ENCODE measurements at places on chromosomes 12 and 14.
A peak's percentile ranks its signal among the peaks of the same experiment; 100 is the strongest.

DNA sequence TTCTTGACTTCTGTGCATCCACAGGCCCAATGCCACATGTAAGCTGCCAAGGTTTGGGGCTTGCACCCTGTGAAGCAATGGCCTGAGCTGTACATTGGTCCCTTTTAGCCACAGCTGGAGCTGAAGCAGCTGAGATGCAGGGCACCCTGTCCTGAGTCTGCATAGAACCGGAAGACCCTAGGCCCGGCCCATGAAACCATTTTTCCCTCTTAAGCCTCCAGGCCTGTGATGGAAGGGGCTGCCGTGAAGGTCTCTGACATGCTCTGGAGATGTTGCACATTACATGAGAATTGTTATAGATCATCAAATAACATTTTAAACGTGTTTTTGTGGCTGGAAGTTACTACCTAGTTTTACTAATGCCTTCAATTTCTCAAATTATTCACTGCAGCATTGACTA is 188.7 kb downstream of the RPAP3 start:
- no peak for DNase-seq

GRCh38 chr12:84913129-84913515 is 523 bp upstream of the SLC6A15 start:
- DNase-seq, result peak; percentile 55

GRCh38 chr12:41186026-41186425 is 2.1 kb upstream of the PDZRN4 start:
- no peak for DNase-seq

DNA sequence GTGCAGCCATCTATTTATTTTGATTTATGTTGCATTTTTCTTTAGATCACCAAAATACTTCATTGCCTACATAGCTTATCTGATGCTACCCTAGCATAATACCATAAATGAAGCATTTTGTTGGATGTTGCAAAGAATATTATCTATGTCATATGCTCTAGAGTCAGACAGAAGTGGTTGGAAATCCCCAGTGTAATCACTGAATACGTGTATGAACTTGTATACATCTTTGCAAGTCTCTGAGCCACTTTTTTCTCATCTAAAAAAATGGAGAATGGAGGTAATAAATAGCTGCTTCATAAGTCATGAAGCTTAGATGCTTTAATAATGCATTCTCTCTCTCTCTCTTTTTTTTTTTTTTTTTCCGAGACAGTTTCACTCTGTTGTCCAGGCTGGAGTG is 18.5 kb downstream of the EVL start:
- DNase-seq, result no peak

GRCh38 chr12:69115099-69115498 is 124.3 kb upstream of the CPSF6 start:
- DNase-seq, result no peak

GRCh38 chr12:100851637-100852036 is 57.1 kb downstream of the ANO4 start:
- DNase-seq, result no peak

GRCh38 chr12:119258149-119258548 is 76.4 kb upstream of the CCDC60 start:
- no peak for DNase-seq

DNA sequence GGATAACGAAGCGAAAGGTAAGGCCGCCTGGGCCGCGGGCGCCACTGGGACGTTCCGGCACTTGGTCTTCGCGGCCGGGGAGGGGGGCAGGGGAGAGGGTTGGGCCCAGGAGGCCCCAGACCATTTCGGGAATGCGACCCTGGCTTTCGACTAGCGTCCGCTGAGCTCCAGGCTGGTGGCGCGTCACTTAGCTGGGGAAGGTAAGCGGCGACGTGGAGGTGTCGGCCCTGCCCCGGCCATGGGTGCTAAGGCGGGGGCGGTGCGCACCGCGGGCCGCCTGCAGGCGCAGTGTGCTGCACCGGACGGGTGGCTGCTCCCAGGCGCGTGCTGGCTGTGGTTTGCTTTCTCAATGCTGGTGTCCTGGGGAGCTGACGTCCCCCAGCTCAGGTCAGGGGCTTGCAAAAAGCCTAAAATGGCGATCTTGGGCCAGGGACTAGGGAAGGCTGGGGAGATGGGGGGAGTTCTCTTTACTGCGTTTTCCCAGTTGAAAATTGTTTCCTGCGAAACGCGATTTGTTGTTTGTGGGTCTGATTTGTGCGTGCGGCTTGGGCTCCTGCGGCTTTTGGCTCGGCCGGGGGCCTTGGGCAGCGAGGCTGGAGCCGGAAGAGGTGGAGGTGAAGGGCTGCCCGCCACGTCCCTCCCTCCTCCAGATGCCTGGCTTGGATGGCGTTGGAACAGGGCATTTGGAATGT is 1.2 kb downstream of the HOXC10 start:
- no peak for DNase-seq

GRCh38 chr14:106044949-106045596 is 518.7 kb downstream of the TMEM121 start:
- no peak for DNase-seq

DNA sequence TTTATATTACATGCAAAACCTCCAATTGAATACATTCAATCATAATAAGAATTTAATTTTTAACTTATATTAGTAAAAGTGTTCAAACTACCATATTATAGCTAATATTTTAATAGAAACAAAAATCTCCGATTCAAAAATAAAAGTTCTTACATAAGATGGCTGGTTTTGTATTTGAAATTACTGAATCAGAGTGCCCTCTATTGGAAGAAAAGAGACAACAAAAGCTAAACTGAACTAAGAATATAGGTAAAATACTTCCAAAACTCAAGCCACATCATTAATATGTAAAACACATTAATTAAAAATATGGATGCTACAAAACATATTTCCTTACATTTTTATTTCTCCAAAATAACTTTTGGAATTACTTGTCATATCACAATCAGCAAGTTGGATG is 120.3 kb downstream of the GARIN6 start:
- DNase-seq, result no peak

- DNase-seq, result no peak
Observed at GRCh38 chr12:90199006-90199405, 490.4 kb upstream of the ATP2B1 start.

- no peak for DNase-seq
Observed at GRCh38 chr12:44031472-44032185, 195.7 kb downstream of the TMEM117 start.

DNA sequence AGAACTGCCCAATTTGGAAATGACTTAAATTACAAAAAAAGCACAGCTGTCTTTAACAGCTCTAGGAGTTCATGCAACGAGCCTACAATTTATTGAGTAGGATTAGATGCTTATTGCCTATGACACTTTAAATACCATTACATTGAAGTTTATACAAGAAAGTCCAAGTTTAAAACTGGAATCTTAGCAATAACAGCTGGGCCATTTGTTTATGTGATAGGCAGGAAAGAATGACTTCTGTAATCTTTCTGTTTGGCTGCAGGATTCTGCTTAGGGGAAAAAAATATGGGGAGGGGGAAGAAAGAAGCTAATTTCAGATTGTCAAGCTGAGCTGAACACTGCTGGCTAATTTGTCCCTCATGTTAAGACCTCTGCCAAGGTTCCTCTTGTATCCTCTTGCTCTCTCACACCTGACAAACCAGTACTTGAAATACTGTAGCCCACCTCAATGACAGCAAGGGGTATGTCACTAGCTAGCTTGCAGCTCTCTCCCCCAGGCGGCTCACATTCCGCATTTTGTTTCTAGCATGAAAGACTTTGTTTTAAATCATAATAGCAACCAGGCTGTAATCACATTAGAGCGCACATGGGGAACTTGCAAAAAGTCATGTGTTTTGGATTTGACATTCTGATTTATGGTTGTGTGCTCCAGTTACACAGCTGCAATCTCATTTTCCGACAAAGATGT is 384.8 kb downstream of the BMP4 start:
- DNase-seq, result peak; percentile 13

GRCh38 chr14:94571950-94572349 is 9.3 kb upstream of the SERPINA5 start:
- DNase-seq, result no peak

- DNase-seq, result no peak
Observed at GRCh38 chr12:54294152-54294952, 6.5 kb downstream of the NFE2 start.

- DNase-seq, result no peak
Observed at GRCh38 chr14:85344847-85345570, 184.9 kb upstream of the FLRT2 start.

DNA sequence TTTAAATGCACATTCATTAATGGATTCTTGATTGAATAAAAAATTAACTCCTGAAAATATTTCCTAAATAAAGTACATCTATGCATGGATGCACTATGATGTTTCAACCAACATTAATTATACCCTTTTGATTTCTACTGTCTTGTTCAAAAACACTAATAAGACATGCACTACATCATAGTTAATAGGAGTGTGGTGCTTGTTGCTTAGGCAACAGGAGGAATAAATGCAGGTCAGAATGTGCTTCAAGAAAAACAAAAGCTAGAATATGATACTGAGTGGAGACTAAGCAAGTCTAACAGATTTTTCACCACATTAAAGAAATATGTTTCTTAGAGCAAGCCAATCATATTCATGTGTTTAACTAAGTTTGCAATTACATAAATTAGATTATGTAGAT is 495.8 kb upstream of the GARIN6 start:
- DNase-seq, result no peak

DNA sequence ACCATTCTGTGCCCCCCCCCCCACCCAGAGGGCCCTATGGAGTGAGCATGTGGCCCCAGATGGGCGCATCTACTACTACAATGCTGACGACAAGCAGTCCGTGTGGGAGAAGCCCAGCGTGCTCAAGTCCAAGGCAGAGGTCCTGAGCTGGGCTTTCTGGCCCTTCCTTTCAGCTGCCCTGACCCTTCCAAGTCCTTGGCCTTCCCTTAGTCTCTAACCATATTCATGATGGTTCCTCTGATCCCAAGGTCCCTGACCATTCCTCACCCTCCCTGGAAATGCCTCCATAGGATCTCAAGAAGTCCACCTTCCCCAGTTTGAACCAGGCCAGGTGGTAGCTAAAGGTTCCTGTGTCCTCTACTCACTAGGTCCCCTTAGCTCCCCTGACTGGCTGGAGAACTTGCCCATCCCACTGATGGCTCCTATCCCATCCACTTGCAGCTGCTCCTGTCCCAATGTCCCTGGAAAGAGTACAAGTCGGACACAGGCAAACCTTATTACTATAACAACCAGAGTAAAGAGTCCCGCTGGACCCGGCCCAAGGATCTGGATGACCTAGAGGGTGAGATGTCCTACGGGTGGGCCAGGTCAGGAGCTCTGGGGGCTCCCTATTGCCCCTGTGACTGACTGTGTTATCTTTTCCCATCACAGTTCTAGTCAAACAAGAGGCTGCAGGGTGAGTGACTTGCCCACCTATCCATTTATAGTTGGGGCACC is 9.8 kb downstream of the PRPF40B start:
- DNase-seq, result no peak

DNA sequence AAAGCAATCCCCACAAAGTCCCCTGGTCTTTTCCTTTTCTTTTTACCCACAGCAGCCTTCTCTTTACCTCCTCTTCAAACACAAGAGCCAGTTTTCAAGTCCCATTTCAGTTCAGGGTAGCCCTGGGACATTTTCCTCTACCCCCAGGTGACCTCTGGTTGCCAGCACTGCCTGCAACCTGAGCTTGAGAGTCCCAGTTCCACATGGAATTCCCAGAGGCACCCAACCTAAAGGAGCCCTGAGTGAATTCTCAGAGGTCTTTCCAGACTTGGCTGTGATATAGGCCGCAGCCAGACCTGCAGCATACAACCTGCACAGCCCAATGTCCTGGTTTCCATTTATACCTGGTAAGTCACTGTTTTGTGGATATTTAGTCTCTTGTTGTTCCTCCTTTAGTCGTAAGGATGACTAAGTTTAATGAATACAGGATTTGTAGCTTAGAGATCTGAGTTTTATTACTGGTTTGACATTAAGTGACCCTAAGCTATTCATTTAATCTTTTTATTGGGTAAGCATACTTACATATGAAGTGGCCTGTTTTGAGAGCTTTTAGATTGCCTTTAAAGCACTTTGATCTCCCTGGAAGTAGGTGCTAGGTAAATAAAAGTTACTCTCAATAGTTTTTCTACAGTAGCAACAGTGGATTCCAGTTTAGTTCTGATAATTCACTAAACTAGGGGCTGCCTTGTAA is 159.8 kb downstream of the TGFB3 start:
- DNase-seq, result no peak

DNA sequence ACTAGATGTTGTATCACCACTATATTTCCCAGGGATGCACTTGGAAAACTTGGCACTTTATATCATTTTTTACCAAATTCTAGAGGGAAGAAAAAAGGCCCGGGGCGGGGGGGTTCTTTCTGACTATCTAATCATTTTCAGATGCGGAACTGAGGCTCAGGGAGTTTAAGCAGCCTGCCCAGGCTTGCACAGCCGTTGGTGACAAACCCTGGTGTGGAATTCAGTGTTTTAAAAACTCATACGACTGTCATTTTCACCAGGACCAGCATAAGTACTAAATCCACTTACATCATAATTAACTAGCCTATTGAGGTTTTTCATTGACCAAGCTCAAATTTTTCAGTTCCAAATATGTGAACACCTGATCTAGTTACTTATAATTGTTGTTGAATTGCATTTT is 181.0 kb downstream of the IPO8 start:
- no peak for DNase-seq

DNA sequence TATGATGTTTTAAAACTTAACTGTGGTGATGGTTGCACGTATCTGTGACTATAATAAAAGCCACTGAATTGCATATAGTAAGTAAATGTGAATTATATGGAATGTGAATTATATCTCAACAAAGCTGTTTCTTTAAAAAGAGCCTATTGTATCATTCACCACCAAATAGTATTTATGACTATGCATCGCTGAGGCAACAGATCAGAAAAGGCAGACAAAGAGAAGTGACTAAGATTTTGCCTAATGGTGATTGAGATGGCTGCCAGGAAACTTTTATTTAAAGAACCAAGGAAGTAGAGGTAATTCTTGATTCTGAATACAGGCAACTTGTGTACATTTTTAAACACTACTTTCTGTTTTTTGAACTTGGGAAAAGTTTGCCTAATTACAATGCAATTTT is 31.7 kb downstream of the DHRS7 start:
- DNase-seq, result no peak

DNA sequence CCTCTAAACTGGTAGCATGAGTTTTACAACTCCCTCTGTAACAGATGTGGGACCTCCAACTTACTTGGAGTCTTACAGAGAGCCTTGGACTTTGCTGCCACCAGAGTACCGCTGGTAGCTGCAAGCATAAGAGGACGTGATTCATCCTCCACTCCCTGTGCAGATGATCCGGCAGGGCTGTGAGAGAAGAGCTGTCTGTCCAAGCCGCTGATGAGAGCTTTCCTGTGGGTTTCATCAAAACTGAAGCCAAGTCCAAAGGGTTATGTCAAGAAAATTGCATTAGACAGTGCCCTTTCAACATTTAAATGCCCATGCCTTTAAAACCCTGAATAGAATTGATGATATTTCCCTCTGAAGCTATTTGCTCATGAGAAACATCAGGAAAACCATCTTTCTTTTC is 85.8 kb downstream of the LLPH start:
- DNase-seq, result no peak

- no peak for DNase-seq
Observed at GRCh38 chr12:78101113-78101876, 270.6 kb downstream of the NAV3 start.

- no peak for DNase-seq
Observed at GRCh38 chr12:101663298-101663697, 34.1 kb upstream of the CHPT1 start.

- no peak for DNase-seq
Observed at GRCh38 chr12:53677016-53677799, 1.3 kb upstream of the ATP5MC2 start.

All from H1 (cell line).